GM20000 (cell line): ENCODE measurements at places on chromosomes 1 and 21.

DNA sequence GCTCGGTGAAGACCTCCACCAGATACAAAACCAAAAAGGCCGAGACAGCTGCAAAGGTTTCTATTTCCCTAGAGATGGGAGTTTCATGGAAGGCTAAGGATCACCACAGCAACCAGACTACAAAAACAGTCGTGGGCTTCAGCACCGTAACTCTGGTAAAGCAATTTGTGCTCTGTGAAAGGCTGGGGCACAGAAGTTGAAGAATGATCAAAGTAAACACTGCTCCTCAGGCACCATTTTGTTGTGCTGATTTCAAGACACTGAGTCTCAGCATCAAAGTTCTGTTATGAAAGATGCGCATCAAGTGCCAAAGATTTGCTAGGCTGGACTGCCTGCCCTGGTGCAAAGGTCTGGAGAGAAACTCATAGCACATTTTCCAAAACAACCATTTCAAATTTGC is 116.2 kb downstream of the TGFBR3 start:
- no peak for DNase-seq

- no peak for DNase-seq
Observed at GRCh38 chr1:157960773-157961172, 32.7 kb upstream of the KIRREL1 start.

- no peak for DNase-seq
Observed at GRCh38 chr1:200184196-200184595, 156.7 kb downstream of the NR5A2 start.

GRCh38 chr1:182257369-182258063 is 134.1 kb downstream of the GLUL start:
- DNase-seq, result no peak

GRCh38 chr1:34696230-34696629 is 58.6 kb upstream of the GJB5 start:
- no peak for DNase-seq

- no peak for DNase-seq
Observed at GRCh38 chr1:214552174-214552608, 789 bp upstream of the PTPN14 start.
